GM12892 (cell line): ENCODE measurements at places on chromosomes 13 and 19.

DNA sequence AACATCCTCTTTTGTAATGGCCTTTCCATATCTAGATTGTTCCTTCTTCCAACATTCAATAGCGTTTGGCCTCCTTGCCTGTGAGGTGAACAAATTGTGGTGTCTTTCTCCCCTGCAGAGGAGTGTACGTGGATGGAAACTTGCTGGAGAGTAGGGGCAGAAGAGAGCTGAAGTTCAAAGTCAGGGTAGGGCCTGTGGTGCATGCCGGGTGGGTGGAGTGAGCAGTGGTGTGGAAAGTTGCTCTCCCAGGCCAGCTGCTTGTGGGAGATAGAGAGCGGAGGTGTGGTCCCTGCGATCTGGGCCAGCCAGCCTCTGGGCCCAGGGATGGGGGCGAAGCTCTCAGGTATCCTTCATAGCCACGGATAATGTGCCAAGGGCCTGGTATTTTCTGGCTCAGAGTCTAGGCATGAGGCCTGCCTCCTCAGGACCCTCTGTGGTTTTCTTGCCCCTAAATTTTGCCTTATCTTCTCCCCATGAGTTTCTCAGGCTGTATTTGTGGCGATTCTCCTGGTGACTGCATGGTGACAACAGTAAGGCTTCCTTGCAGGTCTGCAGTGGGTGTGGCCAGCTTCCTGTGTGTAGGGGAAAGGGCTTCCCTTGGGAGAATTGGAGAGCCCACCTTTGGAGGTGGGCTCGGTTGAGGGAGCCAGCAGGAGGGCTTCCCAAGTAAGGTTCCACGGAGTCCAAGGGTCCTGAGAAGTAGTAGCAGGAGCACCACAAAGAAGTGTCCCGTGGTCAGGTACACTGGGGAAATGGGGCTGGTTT, 6.7 kb downstream of the RGCC start:
- DNase-seq: peak; percentile 46

DNA sequence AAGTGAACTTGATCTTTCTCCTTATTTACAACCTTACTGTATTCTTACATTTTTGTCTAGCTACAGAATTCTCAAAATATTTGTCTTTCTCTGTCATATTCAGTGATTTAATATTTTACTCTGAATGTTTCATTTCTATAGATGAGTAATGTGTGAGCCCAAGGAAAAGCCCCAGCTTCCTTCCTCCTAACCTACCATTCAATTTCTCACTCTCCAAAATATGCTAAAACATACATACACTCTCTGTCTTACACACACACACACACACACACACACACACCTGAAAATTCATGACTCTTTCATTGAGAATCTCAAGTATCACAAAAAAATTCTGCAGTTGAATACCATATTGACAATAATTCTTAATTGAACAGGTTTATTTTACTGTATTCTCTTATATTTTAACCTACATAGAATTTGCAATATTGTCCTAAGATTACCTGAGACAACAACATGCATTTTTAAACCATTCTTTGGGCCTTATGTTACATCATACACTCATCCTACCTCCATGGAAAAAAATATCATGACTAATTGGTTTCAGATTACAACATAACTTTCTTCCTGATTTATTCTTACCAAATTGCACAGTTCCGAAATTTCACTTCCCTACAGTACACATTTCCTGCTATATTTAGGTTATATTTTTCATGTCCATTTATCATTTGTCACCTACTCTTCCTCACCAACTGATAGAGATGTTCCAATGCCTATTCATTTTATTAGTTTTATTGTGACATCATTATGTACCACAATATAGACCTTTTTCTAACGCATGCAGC, 1965.6 kb upstream of the PCDH20 start:
- no peak for DNase-seq

DNA sequence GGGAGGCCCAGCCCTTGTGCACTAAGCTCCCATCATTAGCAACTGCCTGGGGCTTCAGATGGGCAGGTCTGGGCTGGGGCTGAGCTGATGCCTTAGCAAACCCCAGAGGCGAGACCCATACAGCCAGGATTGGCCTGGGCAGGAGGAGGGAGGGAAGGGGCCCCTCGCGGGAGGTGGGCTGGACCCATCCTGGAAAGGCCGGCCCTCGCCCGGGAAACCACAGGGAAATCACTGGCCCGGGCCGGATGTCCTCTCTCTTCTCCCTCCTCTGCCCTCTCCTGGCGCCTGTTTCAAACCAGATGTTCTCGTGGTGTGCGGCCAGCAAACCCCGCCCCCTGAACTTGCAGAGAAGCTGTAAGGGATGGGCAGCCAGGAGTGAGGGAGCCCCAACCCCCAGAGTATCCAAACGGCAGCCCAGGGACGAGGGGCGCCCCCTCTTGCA, 43.1 kb downstream of the TMEM255B start:
- DNase-seq: no peak

GRCh38 chr13:68257111-68257842, 1027.1 kb upstream of the PCDH9 start:
- DNase-seq: no peak

DNA sequence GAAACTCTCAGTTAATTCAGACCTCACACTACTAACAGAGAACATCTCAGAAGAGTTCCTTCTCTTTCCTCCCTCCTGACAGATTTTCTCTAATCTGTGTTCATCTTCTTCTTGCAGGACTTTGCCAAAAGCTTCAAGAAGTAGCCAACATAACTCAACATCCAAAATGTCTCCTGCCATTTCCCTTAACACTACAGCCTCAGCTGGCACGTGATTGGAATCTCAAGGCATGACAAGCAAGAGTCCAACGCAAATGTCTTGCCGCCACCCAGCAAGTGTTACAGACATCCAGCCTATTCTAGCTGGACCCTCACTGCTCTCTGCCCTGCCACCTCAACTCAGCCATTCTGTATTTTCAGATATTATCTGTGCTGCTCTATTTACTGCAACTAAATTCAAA, 135.1 kb downstream of the DNAJC15 start:
- DNase-seq: no peak

GRCh38 chr13:69274231-69274630, 833.4 kb upstream of the ATXN8OS start:
- DNase-seq: no peak

- no peak for DNase-seq
These were observed at the start of gene ZBTB7A for GRCh38 chr19:4066682-4067395. TSS of gene ZBTB7A (minus strand) at chr19:4066899. CDS start at chr19:4055232, 11,667 bp downstream.

DNA sequence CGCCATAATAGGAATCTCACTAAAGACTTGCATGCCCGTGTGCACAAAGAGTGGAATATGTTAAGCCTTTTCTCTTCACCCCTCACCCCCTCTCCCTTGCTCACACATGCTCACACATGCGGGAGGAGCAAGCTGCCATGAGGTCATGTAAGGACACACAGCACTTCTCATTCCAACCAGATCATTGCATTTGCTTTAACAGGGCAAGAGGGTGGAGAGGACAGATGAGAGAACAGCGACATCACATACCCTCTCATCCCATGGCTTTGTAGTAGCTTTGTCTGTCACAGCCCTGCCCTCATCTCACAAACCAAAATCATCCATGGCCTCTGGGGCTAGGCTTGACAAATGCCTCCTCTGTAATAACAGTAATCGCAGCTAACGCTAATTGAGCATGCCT, 145.6 kb upstream of the FRY start:
- DNase-seq: no peak

GRCh38 chr13:30415430-30416030, 6.8 kb upstream of the UBE2L5 start:
- DNase-seq: no peak
